Ascending aorta (tissue), 2 donors: ENCODE measurements at places on chromosomes 2 and 18.

DNA sequence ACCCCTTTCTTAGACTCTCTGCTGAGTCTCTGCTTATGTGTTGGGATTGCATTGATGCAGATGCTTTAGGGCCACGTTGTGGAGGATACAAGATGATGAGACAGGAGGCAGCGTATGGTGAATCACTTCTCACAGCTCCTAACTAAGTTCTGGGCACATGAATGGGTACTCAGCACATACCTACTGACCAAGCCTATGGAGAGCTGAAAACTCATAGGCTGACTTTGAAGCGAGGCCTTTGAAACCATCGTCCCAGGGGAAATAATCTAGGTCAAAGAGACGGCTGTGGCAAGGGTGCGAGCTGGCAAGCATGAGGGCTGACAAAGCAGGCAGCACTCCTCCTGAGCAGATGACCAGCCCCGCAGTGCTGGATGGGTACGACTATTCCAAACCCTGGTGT lies 180.2 kb upstream of the TNP1 start:
- DNase-seq, result no peak
- H3K36me3 ChIP-seq, result no peaks in the 10 kb centered on the region
- no peaks in the 10 kb centered on the region for H3K4me1 ChIP-seq
- no peaks in the 10 kb centered on the region for H3K27me3 ChIP-seq

- H3K4me1 ChIP-seq, result no peaks in the 10 kb centered on the region
- DNase-seq, result no peak
- no peak overlapping the region for H3K27ac ChIP-seq
- no peaks in the 10 kb centered on the region for H3K27me3 ChIP-seq
- no peak overlapping the region for H3K4me3 ChIP-seq
- H3K36me3 ChIP-seq, result no peaks in the 10 kb centered on the region
Measured at GRCh38 chr18:51523671-51524070, 326.2 kb upstream of the MEX3C start.

DNA sequence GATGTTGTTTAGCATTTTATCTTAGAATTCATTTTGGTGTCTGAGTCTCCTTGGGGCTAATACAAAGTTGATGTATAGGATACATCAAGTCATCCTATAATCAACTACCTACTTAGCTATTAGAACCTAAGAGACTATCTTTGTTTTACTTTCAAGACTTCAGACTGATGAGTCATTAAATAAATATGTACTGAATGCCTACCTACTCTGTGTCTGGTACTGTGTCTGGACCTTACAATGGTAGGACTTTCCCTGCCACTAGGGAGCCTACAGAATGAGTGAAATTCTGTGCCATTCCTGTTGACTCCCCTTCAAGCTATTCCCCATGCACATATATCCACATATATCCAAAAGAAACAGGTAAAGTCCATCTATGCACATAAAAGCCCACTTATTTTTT lies 114.5 kb downstream of the ERBB4 start:
- H3K4me1 ChIP-seq, result no peaks in the 10 kb centered on the region
- no peak overlapping the region for H3K27ac ChIP-seq
- H3K36me3 ChIP-seq, result no peaks in the 10 kb centered on the region
- H3K27me3 ChIP-seq, result no peaks in the 10 kb centered on the region

DNA sequence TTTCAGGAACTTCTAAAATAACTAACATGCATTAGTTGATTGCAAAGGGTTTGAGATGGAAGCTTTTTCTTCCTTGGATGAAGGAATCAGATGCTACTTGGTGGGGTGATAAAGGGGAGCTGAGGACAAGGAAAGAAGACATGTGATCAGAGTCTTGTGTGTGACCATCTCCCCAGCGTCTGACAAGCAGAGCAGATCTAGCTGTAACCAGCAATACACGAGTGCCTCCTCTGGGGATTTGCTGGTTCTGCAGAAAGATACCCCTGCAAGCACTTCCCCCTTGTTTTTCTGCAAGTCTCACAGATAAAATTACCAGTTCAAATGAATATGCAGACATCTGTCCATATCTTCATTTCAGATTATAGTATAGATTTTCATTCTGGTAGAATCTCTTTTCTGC lies 2.7 kb downstream of the CDH7 start:
- no peaks in the 10 kb centered on the region for H3K4me1 ChIP-seq
- H3K27ac ChIP-seq, result no peak overlapping the region
- H3K4me3 ChIP-seq, result no peak overlapping the region
- H3K36me3 ChIP-seq, result no peaks in the 10 kb centered on the region

- H3K4me3 ChIP-seq, result peak overlapping the region; percentile 68
- no peak for DNase-seq
- H3K36me3 ChIP-seq, result no peaks in the 10 kb centered on the region
- H3K27ac ChIP-seq, result peak overlapping the region; percentile 94
- H3K4me1 ChIP-seq, result no peaks in the 10 kb centered on the region
- no peaks in the 10 kb centered on the region for H3K27me3 ChIP-seq
Measured at GRCh38 chr2:97995026-97995733, 568 bp downstream of the TMEM131 start.

- H3K27ac ChIP-seq, result no peak overlapping the region
- no peaks in the 10 kb centered on the region for H3K27me3 ChIP-seq
- no peak for DNase-seq
- no peak overlapping the region for H3K4me3 ChIP-seq
- H3K4me1 ChIP-seq, result no peaks in the 10 kb centered on the region
Measured at GRCh38 chr18:23539911-23540525, 36.7 kb downstream of the RMC1 start.

DNA sequence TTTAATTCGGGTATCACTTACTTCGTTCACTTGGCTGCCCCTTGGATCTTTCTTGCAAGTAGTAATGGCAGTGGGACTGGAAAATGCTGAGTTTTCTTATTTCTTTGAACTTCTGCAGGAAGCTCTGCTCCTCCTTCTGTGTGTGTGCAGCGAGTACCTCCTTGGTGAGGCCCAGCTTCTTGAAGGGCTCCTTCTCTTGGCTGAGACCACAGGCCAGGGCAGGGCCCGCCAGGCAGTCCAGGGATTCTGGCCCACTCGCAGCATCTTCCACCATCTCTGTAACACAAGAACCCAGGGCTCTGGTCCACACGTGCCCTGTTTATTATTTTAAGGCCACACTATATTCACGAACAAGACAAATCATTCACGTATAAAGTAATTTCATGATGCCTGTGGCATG lies 15.8 kb upstream of the HES6 start:
- H3K4me1 ChIP-seq, result no peaks in the 10 kb centered on the region
- peaks cover 87% of the 10 kb centered on the region for H3K36me3 ChIP-seq
- no peak overlapping the region for H3K4me3 ChIP-seq

GRCh38 chr2:29223851-29224692 lies 108.9 kb downstream of the CLIP4 start:
- H3K27ac ChIP-seq, result no peak overlapping the region
- peak; percentile 68 for DNase-seq
